ENCODE measurements at places on chromosomes 16 and 17. TPM values are rescaled to one million over a fixed set of nuclear protein-coding genes. Genes with fewer than 3 reads are reported as not detected.

VTN gene
- total RNA-seq = 3.7 TPM

DNA sequence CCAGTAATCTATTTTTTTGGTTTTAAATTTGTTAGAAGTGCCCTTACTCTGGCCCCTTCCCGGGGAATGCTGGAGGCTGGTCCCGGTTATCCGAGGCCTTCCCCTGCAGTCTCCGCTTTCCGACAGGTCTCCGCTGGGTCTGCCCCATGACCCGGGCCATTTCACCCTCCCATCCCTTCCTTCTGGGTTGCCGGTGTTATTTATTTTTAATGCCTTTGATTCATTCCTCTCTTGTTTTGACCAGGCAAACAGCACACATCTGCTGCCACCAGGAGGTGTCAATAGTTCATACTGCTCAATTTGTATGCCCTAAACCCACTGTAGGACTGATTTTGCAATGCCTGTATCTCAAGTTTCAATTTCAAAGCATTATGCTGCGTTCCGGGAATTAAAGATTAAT lies 113.2 kb upstream of the IRX5 start:
- no peak for DNase-seq

DNA sequence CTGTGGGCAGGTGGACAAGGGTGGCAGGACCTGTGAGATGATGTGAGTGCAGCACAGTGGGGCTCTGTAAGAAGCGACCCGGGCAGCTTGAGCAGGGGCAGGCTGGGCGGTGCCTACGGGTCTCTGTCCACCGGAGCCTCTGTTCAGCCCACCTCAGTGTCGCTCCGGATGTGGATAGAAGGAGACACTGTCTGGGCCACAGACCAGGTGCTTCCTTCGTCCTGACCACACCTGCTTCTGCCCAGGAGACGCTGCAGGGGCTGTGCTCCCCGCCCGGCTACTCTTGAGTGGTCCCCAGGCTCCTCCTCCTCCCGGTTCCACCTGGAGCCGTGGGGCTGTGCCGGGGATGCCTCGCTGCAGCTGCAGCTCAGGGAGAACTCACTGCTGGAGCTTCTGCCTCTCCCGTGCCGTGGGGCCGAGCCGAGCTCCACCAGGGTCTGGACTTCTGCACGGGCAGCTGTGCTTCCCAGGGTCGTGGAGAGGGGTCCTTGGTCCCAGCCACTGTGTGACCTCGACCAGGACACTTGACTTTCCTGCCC lies 21.5 kb downstream of the METRNL start:
- no peak for DNase-seq

- DNase-seq = no peak
Observed at GRCh38 chr16:19722981-19723380, 4.9 kb downstream of the IQCK start.

GRCh38 chr16:55001931-55002330 lies 71.3 kb downstream of the IRX5 start:
- DNase-seq = no peak

- DNase-seq = no peak
Observed at GRCh38 chr17:4438162-4438944, 4.6 kb downstream of the SPNS3 start.

IGSF6 gene
- 87.7 TPM for total RNA-seq

DNA sequence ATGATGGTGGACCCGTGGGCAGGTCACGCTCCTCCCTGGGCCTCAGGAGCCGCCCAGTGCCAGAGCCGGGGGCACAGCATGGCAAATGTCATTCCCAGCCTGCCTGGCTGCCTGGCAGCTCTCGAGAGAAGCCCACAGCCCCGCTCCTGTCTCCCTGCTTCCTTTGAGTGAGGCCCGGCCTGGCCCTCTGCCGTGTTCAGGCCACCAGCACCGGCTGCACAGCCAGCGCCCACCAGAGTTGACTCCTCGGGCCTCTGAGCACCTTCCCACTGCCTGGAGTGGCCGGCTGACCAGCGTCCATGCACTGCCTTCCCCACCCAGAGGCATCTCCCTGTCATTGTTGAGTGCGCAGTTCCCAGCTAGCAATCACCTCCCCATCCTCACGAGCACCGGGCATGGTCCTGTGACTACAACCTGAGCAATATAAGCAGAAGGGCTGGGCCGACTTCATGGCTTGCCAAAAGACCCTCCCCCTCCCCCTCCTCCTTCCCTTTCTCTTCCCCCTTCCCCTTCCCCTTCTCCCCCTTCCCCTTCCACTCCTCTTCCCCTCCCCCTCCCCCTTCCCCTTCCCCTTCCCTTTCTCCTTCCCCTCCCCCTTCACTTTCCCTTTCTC lies 11.9 kb upstream of the SLC38A10 start:
- no peak for DNase-seq

KRTAP17-1 gene
- not detected for total RNA-seq

NEUROD2 gene
- not detected for total RNA-seq

All from spleen (tissue), 13 donors.